ENCODE measurements at places on chromosomes 12 and 14.

GRCh38 chr12:69275471-69275891 is 36.1 kb downstream of the CPSF6 start:
- DNase-seq: no peak

- no peak for DNase-seq
Measured at GRCh38 chr12:50949801-50950302, 2.5 kb upstream of the HIGD1C start.

GRCh38 chr12:122282061-122282460 is 15.8 kb upstream of the VPS33A start:
- peak; percentile 58 for DNase-seq

GRCh38 chr14:86491743-86492142 is 961.8 kb downstream of the FLRT2 start:
- no peak for DNase-seq

GRCh38 chr12:114669401-114670290 is 14.3 kb downstream of the TBX3 start:
- DNase-seq: no peak

GRCh38 chr12:85425926-85426325 is 145.9 kb downstream of the ALX1 start:
- DNase-seq: no peak

GRCh38 chr12:14066021-14066420 is 84.6 kb upstream of the GRIN2B start:
- DNase-seq: peak; percentile 47

DNA sequence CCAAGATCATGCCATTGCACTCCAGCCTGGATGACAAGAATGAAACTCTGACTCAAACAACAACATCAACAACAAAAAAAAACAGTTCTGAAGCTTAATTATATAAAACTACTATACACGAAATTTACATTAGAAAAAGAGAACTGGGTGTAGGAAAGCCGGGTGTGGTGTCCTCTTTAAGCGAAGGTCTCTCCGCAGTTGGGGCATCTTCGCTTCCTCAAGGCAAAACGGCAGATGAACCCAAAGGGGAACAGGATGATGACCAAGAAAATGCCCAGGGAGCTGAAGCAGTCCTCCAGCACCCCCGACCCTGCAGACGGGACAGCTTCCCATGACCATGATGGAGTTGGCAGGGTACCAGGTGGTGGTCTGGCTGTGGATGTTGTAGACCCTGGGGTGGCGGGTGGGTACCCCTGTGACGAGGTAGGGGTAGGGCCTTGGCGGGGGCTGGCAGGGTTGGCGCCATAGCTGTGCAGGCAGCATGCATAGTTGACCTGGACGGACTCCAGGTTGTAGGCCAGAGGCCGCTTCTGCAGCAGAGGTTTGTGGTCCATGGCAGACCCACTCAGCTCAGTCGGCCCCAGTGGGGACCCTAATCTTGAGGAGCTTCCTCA is 18.2 kb upstream of the BCAT1 start:
- no peak for DNase-seq

DNA sequence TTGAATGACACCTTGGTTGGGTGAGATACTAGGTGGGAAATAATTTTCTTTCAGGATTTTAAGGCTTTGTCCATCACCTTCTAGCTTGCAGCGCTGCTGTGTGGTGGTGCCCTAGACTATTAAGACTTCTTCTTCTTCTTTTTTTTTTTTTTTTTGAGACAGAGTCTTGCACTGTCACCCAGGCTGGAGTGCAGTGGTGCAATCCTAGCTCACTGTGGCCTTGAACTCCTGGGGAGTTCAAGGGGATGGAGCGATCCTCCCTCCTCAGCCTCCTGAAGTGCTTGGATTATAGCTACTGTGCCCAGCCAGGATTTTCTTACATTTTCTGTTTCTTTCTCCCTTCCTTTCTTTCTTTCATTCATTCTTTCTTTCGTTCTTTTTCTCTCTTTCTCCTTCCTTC is 10.3 kb upstream of the MTA1 start:
- DNase-seq: no peak

GRCh38 chr12:3313675-3314663 is 177.0 kb upstream of the PRMT8 start:
- DNase-seq: no peak

GRCh38 chr12:132123970-132124765 is 20.0 kb downstream of the DDX51 start:
- no peak for DNase-seq

- DNase-seq: peak; percentile 87
Measured at GRCh38 chr12:68530965-68531364, 79.7 kb upstream of the RAP1B start.

GRCh38 chr14:55097881-55098560 is 31.0 kb upstream of the LGALS3 start:
- peak; percentile 61 for DNase-seq

DNA sequence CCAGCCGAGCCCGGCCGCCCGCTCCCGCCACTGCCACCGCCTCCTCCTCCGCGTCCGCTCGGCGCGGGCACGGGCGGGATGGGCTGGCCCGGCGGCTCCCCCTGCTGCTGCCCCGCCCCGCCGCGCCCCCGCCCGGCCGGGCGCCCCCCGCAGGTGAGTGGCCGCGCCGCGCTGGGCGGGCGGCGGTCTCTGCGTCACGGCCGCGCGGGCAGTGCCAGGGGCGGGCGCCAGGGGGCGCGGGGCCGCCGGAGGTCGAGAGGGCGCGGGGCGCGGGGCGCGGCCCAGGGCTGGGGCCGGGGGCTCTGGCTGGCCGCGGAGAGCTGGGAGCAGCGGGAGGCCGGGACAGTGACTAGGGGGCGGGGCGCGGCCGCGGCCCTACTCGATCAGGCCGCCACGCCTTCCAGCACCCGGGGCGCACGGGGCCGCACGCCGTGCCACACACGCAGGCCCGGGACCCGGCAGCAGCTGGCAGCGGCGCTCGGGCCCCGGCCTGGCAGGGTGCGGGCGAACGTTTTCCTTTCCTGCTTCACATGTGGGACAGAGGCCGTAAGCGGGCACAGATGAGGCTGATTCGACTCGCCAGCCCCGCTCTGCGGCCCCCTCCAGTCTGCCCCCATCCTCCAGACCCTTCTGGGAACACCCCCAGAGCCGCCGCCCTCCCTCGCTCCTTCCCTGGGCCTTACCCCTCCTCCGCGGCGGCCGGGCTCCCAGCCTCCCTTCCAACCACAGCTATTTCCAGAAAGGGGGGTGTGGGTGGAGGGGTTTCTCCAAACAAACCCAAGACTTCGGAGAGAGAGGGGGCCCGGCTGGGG is 2.4 kb upstream of the TNS2 start:
- DNase-seq: peak; percentile 36

Measured in renal cortical epithelial cell (primary cell).